ENCODE measurements at places on chromosomes 5 and 9.

DNA sequence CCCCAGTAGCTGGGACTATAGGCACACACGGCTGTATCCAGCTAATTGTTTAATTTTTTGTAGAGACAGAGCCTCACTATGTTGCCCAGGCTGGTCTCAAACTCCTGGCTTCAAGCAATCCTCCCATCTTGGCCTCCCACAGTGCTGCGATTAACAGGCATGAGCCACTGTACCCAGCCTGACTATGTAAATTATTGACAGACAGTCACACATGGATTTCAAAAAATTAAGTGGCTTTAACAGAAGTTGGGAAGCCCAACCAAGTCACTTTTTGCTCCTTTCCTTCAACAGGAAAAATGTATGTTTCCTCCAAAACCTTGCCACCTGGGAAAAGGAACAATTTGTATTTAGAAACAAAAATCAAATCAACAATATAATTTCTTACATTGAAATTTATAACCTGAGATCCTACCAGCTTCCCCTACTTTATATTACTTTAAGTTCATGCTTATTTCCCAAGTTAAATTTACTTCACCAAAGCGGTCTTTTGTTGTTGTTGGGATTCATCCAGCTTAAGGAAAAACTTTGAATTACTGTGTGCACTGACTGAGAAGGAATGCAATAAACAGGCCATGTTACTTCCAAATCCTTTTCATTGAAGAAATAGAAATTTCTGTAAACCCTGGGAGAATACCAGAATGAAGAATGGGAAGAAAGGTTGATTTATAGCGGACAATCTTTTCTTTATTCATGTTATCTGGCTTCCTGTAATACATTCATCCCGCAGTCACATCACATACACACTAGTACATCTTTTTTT, 8.6 kb downstream of the PCA3 start:
- DNase-seq = no peak

- DNase-seq = no peak
Observed at GRCh38 chr5:96968074-96968473, 32.2 kb downstream of the LNPEP start.

GRCh38 chr9:89905606-89906338, 301.0 kb downstream of the GADD45G start:
- DNase-seq = no peak

GRCh38 chr5:43268188-43268820, 44.9 kb downstream of the HMGCS1 start:
- no peak for DNase-seq

GRCh38 chr9:4774209-4774608, 18.5 kb upstream of the RCL1 start:
- DNase-seq = no peak

DNA sequence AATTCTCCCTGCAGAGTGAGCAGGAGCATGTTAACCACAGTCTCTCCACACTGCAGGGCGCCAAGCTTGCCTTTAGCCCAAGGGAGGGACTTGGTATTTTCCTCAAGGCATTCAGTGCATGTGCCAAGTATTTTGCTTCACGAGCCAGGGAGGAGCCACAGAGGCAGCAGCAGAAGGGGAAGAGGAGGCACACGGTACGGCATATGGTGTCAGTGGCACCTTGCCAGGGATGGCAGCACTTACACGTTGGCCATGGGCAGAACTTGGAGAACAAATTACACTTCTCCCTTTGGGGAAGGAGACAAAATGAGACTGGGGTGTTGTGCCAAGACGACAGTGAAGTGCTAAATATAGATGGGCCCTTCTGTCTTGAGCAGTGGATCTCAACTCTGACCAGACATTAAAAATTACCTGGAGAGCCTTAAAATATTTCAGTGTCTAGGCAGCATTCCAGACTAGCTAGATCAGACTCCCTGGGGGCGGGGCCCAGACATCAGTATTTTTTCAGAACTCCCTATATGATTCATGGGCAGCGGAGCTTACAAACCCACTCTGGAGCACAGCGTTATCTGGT, 155.8 kb downstream of the DRD1 start:
- DNase-seq = no peak

GRCh38 chr5:6995115-6995514, 281.9 kb downstream of the TENT4A start:
- DNase-seq = no peak

DNA sequence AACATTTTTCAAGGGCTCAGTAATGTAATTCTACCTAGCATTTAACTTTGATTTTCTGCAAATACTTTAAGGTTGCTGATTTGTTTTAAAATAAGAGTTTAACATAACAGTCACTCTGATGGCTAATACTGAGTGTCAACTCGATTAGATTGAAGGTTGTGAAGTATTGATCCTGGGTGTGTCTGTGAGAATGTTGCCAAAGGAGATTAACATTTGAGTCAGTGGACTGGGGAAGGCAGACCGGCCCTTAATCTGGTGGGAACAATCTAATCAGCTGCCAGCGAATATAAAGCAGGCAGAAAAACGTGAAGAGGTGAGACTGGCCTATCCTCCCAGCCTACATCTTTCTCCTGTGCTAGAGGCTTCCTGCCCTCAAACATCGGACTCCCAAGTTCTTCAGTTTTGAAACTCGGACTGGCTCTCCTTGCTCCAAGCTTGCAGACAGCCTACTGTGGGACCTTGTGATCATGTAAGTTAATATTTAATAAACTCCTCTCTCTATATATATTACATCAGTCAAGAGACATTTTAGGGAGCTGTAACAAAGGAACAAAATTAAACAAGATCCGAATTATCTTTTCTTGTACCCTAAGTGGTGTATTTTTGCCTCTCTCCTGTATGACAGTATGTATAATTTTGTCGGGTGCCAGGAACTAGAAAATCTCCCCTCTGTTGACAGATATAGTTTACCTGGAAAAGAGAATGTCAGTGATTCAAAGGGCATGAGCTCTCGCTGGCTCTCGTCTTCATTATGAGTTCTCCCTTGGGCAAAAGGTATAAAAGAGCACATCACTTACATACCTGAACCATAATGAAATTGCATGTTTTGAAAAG, 576.1 kb downstream of the LRRC70 start:
- no peak for DNase-seq

DNA sequence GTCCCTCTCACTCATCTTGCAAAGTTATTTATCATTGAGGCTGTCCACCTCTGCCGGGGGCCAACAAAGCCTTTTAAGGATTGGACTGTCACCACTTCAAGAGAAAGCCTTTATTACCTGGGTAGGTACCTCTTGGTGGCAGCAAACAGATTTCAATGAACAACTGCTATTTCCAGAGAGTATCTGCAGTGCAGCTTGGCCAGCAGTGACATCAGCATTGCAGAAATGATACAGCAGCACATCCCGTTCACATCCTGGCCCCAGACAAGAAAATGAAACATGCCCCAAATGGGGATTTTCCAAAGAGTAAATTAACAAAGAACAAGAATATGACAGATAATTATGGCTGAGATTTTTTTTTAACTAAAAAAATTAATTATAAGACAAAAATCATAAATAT, 2.3 kb upstream of the SPATA6L start:
- no peak for DNase-seq

GRCh38 chr9:131402738-131403492, 9.0 kb downstream of the PRRC2B start:
- DNase-seq = no peak

DNA sequence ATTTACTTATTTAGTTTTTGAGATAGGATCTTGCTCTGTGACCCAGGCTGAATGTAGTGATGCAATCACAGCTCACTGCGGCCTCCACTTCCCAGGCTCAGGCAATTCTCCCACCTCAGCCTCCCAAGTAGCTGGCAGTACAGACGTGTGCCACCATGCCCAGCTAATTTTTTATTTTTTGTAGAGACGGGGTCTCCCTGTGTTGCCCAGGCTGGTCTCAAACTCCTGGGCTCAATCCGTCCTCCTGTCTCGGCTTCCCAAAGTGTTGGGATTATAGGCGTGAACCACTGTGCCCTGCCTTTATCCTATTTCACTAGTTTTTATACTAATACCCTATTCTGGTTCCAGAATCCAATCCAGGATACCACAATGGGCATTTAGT, 6.8 kb downstream of the RPS14 start:
- no peak for DNase-seq

GRCh38 chr5:158074992-158075769, 216.2 kb upstream of the CLINT1 start:
- peak; percentile 70 for DNase-seq

DNA sequence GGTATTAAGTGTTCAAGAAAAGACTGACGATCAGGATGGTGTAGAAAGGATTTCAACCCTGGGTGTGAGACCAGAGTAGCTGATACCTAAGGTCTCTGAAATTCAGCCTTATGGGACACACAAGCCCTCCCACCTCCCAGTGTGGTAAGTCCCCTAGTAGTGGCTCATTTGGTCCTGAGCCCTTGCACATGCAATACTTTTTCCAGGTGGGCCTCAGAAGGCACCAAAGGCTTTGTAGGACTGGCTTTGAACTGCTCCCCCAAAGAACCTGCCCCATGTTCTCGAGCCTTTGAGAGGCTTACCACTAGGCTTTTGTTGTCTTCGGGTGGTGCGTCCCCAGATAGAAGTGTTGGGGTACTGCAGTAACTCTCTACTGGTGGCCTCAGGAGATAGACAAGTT, 803 bp downstream of the GARIN3 start:
- no peak for DNase-seq

- DNase-seq = no peak
Observed at GRCh38 chr5:96844481-96844990, 31.8 kb upstream of the ERAP2 start.

- DNase-seq = no peak
Observed at GRCh38 chr5:144712090-144712489, 541.4 kb downstream of the KCTD16 start.

- no peak for DNase-seq
Observed at GRCh38 chr5:124511791-124512190, 234.6 kb downstream of the ZNF608 start.

- no peak for DNase-seq
Observed at GRCh38 chr9:31027678-31028077, 1356.8 kb upstream of the ACO1 start.

- no peak for DNase-seq
Observed at GRCh38 chr5:108503986-108504385, 122.1 kb upstream of the FBXL17 start.

GRCh38 chr9:76699971-76700370, 64.3 kb upstream of the PCA3 start:
- no peak for DNase-seq

GRCh38 chr5:132065351-132065937, 5.0 kb downstream of the IL3 start:
- peak; percentile 78 for DNase-seq

- DNase-seq = no peak
Observed at GRCh38 chr9:81705578-81705977, 16.2 kb upstream of the TLE1 start.

DNA sequence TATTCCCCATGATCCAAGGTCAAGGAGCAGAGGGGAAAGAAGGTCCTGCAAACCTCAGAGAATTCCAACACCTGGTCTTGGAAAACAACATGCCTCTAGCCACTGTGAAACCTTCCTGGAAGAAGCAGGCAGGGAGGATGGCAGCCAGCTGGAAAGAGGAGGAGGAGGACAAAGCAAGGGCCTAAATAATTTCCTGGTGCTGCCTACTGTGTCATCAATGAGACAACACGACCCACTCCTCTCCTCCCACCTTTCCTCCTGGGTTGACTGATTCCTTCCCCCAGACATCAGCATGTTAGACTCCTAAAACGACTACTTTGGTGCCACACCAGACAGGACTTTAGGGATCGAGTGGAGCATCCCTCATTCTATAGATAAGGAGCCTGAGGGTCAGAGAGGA, 78.8 kb downstream of the KLHL3 start:
- no peak for DNase-seq

GRCh38 chr9:70607329-70607728, 192.9 kb upstream of the KLF9 start:
- no peak for DNase-seq

DNA sequence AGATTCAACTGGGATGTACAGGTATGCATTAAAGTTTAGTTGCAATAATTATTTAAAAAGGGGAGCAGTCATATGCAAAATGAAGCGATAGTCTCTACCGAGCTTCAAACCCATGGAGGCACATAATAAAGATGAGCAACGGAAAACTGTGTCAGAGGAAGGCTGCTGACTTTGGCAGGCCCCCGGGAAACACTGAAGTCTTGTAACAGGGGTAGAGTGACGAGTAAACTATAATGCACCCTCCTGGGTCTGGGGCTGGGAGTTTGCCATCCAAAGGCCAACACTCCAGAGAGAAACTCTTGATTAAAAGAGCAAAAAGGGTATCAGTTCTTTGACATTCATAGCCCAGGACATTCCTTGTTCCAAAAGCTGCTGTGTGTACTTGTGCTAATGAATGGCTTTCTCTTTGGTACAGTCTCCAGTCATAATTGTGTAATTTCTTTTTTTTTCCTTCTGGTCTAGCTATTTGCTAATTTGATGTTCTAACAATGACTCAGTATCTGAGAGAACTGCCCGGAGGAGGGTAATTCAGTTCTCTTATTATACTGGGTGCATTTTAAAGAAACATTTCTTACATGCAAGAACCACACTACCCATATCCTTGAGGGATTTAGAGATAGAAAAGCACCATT, 59.2 kb downstream of the TNC start:
- DNase-seq = no peak

- no peak for DNase-seq
Observed at GRCh38 chr9:94150890-94151650, 66.8 kb downstream of the PTPDC1 start.

- DNase-seq = no peak
Observed at GRCh38 chr5:169828385-169828784, 151.9 kb downstream of the INSYN2B start.

GRCh38 chr9:70600506-70600905, 186.0 kb upstream of the KLF9 start:
- DNase-seq = no peak

DNA sequence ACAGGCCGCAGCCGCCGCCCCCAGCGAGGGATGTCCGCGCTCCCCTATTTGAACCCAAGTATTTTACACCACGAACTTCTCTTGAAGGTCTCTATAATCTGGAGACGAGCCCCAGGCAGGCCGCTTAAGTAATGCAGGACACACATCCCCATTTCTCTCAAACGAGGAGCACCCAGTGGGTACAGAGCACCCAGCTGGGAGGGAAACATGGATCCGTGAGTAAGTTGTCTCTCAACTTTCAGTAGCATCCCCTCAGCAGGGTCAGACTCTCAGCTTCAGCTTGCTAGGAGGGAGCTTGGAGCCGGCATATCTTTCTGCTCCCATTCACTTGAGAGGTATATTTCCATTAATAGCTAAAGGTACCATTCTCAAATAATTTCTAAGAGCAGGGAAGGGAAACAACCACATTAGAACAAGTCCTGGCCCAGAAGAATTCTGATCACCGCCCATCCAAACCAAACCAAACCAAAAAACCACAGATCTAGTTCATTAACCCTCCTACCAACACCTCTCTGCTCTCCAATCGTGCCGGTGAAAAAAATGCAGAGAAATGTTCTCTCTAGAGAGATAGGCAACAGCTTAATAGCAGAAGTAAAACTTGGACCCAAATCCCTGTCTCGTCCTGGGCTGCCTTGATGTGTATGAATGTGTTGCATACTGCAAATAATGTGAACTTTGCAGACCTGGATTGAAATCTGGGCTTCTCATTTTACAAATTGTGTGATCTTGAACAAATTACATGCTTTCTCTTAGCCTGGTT, 910 bp downstream of the TDRD7 start:
- DNase-seq = no peak

- no peak for DNase-seq
Observed at GRCh38 chr5:143149759-143150158, 253.7 kb downstream of the NR3C1 start.
